ENCODE measurements at places on chromosomes 16 and 17. TPM values are rescaled to one million over a fixed set of nuclear protein-coding genes. Genes with fewer than 3 reads are reported as not detected.
A peak's percentile ranks its signal among the peaks of the same experiment; 100 is the strongest.

- no peak for DNase-seq
Measured at GRCh38 chr17:48598736-48599135, 5.2 kb upstream of the HOXB5 start.

GRCh38 chr16:51657848-51658247 lies 506.8 kb upstream of the SALL1 start:
- DNase-seq = no peak

DNA sequence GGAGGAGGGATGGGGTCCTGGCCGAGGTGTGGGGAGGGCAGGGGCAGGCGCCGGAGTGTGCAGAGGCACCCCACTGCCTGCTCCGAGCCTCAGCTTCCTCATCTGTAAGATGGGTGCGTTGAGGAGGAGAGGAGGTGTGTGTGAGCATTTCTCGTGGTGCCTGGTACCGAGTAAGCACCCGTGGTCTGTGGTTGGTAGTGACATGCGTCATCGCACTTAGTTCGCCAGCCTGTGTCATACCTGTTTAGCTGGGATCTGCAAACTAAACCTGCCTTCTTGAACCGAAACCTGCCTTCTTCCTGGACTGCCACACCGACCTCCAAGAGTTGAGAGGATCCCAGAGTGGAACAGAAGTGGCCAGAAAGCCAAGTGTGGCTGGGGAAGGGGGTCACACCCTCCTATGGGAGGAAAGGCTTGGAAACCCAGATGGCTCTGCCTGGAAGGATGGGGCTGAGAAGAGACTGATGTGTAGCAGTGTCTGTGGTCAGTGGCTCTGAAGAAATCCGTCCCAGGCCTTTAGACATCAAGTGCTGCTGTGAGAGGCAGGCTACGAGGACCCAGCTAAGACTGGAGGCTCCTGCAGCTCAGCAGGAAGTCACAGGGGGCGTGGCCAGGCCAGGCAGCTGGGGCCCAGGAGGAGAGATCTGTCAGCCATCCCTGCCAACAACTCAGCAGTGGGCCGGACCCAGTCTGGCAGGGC lies 162.6 kb upstream of the PLCG2 start:
- peak; percentile 86 for DNase-seq

DNA sequence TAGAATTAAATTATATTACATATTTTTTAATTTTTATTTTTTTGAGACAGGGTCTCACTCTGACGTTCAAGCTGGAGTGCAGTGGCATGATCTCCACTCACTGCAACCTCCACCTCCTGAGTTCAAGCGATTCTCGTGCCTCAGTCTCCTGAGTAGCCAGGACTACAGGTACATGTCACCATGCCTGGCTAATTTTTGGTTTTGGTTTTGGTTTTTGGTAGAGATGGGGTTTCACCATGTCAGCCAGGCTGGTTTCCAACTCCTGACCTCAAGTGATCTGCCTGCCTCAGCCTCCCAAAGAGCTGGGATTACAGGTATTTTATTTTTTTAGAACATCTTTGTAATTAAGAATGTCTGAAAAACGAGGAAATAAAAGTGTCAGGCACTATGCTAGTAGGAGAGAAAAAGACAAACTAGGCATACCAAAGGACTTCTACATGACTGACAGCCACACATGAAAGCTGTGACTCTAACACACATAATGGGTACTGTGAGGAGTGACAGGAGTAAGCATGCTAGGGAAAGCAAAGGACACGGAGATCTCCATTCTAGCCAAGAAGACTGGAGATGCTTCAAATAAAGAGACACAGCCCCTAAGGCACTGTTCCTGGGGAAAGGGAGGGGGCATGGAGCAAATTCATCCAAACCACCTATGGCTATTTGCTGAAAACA lies 7.3 kb downstream of the GNA13 start:
- DNase-seq = no peak

DNA sequence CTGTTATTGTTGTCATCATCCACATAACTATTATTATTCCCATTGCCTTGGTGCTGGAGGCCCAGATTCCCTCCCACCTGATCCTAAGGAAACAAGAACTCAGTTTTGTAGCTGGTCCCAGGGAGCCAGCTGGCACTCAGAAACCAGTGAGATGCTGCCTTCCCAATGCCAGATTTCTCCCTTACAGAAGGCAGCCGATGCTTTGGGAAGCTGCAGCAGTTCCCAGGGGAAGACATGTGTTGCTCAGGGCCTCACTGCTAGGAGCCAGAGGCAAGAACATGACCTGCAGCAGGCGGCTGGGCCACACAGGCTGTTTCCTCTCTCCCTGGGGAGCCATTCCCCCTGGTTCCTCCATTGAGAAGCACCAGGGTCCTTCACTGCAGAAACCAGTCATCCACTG lies 59.9 kb upstream of the GRIN2A start:
- no peak for DNase-seq

DNA sequence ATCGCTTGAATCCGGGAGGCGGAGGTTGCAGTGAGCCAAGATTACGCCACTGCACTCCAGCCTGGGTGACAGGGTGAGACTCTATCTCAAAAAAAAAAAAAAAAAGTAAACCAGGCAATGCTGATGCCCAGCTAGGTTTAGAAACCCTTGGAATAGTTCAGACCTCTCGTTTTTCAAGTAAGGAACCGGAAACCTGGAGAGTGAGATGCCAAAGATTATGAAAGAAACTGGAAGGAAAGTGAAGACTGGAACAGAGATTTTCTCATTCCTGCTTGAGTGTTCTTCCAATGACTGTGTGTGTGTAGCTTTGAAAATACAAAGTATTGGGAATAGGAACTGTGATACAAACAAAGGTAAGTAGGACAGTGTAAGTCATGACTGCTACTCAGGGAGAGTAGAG lies 35.7 kb downstream of the MYH3 start:
- no peak for DNase-seq

GRCh38 chr16:57194512-57194911 lies 8.4 kb downstream of the RSPRY1 start:
- DNase-seq = no peak

- no peak for DNase-seq
Measured at GRCh38 chr16:4509420-4509819, 29.2 kb downstream of the CDIP1 start.

DNA sequence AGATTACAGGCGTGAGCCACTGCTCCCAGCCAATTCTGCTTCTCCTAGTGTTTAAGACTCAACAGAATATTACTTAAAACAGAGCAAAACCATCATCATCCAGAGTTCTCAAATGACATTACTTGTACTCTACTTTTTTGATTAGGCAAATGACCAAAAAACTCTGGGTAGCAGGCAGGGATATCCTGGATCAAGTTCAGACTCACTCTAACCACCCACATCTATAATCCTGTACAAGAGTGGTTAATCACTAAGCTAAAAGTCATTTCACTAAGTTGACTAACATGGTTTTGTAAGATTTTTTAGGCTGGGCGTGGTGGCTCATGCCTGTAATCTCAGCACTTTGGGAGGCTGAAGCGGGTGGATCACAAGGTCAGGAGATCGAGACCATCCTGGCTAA lies 6.8 kb downstream of the NAE1 start:
- no peak for DNase-seq

GRCh38 chr16:6193718-6194117 lies 1096.1 kb upstream of the EEF2KMT start:
- no peak for DNase-seq

DNA sequence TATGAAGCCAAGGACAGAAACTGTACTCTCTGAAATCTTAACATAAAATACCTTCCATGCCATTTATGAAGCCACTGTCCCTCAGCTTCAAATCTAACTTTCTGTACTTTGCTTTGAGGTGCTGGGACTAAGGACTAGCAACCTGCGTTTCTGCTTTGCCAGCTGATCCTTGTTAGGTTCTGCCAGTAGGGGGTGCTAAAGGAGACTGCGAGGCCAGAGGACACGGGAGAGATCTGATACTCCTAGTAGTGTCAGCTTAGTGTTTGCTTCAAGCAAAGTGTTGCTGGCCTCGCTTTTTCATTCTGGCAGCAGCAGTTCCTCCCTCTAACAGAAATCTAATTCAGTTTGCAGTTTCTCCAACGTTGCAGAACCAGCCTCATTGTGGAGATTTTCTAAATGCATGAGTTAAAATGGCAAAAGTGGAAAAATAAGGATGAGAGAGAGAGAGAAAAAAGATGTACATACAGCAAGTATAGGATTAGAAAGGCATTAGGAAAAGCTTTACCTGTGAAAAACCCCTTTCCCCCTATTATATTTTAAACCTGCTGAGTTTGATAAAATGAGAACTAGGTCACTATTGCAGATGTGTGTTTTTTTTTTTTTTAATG lies 297.5 kb downstream of the CA10 start:
- no peak for DNase-seq

DNA sequence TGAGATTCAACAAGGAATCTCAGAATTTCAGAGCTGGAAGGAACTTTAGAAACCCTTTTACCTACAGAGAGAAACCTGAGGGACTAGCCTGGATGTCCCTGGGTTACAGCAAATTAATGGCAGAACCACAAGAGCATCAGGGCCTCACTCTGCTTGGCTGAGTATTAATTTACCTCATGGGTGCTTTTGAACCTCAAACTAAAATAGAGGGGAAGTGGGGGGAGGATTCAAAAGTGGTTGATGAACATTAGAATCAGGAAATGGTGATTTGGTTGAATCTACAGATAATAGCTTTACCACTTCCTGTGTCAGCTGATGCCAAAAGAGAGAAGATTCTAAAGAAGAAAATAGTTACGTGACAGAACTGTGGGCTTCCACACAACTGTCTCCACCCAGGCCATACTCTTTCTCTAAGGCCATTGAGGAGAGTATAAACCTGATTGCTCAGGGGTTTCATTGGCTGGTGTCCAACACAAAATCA lies 11.3 kb upstream of the SKAP1 start:
- DNase-seq = no peak

DNA sequence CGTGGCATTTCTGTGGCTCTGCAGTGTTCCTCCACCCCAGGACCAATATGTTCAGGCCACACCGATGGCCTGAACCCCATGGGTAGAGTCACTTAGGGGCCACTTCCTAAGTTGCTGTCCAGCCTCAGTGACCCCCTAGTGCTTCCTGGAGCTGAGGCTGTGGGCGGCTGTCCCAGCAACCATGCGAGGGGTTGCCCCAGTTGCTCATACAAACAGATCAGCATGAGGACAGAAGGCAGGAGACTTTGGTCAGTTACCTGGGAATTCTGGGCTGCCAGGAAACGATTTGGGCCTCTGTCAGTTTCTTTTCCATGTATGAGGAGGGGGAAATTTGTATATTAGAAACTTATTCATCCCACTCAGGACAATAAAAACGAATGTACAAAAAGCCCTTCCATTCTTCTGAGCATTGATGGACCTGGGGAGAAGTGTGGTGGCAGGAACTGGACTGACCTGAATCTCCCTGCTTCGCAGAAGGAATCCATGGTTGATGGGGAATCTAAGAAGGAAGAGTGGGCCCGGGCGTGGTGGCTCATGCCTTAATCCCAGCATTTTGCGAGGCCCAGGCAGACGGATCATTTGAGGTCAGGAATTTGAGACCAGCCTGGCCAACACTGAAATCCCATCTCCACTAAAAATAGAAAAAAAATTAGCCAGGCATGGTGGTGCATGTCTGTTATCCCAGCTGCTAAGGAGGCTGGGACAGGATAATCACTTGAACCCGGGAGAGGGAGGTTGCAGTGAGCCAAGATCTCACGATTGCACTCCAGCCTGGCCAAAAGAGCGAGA lies 4.9 kb upstream of the IL32 start:
- no peak for DNase-seq

- DNase-seq = no peak
Measured at GRCh38 chr17:61388561-61389356, 10.9 kb upstream of the TBX2 start.

GRCh38 chr16:50838165-50838564 lies 96.3 kb downstream of the CYLD start:
- no peak for DNase-seq

DNA sequence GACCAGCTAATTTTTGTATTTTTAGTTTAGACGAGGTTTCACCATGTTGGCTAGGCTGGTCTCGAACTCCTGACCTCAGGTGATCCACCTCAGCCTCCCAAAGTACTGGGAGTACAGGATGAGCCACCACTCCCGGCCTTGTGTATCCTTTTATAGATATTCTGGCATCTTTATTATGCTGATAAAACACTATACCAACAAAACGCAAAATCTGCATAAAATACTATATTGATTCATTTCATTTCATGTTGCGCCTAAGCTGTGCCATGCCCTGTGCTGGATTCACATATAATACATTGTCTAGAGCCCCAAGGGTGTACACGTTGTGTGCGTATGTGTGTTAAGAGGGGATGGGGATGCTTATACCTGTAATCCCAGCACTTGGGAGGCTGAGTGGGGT lies 3.8 kb upstream of the UBE2Z start:
- DNase-seq = no peak

DNA sequence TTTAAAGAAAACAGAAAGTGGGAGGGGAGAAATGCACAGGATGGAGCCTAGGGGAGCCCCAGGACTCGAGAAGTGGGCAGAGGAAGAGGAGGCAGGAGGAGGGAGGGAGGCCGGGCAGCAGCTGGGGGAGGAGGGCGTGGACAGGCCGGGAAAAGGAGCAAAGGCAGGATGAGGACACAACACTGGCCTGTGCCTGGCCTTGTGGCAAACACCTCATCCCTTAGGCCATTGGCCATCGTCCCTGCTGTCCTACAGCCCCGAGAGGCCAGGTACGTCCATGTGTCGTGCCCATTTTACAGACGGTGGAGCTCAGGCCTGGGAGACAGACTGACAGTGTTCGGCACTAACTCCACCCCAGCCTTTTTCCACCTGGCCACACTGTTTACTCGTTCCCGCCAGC lies 15.9 kb downstream of the JPH3 start:
- DNase-seq = no peak

- peak; percentile 92 for DNase-seq
Measured at GRCh38 chr16:84603140-84603816, 14.6 kb downstream of the COTL1 start.

GRCh38 chr17:48228720-48229119 lies 121.2 kb downstream of the SNX11 start:
- DNase-seq = no peak

DNA sequence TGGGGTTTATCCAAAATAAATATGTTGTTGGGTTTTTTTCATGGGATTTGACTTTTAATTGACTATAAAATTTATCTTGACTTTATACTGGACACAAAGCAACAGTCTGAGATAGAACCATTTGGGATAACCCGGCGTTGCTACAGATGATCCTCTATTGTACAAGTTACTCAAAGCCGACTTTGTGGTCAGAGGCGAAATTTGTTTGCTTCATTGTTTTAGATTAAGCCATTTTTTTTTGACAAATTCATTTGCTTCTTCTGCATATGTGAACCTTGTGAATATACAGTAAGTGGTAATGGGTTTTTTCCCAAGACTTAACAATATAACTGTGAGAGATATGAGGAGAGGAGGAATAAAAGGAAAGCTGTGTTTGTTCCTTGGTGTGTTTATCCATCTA lies 11.8 kb downstream of the MYO1D start:
- no peak for DNase-seq

GRCh38 chr17:15261258-15261801 lies 3.8 kb downstream of the PMP22 start:
- DNase-seq = no peak

- no peak for DNase-seq
Measured at GRCh38 chr17:57080718-57081117, 4.3 kb upstream of the AKAP1 start.

Gene CCR7
- total RNA-seq = 0.32 TPM

Gene GPRC5C
- 31.7 TPM for total RNA-seq

Gene MYH2
- 0.22 TPM for total RNA-seq

Gene TP53TG3B
- total RNA-seq = not detected

Data from cardiac septum (tissue), 1 donor.